ENCODE measurements at places on chromosomes 1 and 21.

DNA sequence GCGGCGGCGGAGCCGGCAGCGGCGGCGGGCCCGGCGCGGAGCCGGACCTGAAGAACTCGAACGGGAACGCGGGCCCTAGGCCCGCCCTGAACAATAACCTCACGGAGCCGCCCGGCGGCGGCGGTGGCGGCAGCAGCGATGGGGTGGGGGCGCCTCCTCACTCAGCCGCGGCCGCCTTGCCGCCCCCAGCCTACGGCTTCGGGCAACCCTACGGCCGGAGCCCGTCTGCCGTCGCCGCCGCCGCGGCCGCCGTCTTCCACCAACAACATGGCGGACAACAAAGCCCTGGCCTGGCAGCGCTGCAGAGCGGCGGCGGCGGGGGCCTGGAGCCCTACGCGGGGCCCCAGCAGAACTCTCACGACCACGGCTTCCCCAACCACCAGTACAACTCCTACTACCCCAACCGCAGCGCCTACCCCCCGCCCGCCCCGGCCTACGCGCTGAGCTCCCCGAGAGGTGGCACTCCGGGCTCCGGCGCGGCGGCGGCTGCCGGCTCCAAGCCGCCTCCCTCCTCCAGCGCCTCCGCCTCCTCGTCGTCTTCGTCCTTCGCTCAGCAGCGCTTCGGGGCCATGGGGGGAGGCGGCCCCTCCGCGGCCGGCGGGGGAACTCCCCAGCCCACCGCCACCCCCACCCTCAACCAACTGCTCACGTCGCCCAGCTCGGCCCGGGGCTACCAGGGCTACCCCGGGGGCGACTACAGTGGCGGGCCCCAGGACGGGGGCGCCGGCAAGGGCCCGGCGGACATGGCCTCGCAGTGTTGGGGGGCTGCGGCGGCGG, 1.0 kb downstream of the ARID1A start:
- DNase-seq, result peak; percentile 41

DNA sequence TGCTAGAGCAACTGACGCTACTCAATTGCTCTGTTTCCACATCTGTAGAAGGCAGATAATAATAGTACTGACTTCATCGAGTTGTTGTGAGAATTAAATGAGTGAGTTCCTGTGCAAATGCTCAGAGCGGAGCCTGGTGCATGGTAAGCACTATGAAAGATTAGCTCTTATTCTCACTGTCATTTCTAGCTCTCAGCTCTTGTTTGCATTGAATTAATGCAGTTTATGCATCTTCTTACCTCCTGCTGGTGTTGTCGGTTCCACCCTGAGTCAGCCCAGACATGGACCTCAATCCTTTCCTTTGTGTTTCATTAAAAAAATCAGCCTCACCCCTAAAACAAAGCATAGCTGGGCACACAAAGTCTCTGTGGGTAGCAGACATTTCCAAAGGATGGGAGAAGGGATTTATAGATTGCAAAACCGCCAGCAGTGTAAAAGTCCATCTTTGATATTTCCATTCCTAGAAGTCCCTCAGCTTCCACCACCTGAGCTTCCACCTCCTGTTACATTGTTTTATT, 254.4 kb upstream of the CSF3R start:
- no peak for DNase-seq

DNA sequence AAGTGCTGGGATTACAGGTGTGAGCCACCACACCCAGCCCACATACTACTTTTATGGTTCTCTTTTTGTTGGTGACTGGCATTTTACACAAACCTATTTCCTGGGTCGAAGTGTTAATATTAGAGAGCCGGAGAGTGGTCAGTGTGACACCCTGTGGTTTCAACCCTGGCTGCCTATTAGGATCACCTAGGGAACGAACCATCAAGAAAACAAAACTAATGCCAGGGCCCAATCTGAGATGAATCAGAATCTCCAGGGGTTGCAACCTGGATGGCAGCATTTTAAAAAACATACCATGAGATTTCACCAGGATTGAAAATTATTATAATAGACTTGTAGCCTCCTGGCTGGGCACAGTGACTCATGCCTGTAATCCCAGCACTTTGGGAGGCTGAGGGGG, 6.1 kb downstream of the MRPS21 start:
- no peak for DNase-seq

DNA sequence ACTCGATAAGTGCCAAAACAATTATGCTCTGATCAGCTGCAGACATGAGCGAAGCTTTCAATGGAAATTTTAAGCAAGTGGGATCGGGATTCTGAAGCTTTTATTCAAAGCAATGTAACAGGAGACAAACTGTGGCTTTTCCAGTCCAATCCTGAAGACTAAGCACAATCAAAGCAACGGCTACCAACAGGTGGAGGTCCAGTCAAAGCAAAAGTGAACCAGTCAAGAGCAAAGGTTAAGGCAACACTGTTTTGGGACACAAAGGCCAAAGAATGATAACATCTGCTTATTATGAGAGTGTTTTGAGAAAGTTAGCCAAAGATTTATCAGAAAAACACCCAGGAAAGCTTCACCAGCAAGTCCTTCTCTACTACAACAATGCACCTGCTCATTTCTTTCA, 170.1 kb downstream of the SEC16B start:
- DNase-seq, result no peak

DNA sequence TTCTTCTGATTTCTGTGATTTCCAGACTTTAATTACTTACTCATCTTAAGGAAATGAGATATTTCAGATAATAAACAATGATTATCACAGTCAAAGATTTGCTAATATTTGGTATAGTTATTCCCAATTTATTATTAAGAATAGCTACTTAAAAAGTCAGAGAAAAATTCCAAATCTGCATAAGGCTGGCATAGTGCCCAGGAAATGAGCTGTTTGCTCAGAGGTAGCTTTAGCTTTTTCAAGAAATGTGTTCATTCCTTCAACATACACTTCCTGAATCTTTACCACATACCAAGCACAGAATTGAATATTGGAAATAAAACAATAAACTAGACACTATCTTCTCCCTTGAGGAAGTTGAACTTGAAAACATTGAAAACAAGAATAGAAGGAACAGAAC, 44.3 kb upstream of the KCNK1 start:
- DNase-seq, result no peak

- no peak for DNase-seq
These were observed 23.4 kb upstream of the EPHB2 start for GRCh38 chr1:22687191-22687590.

DNA sequence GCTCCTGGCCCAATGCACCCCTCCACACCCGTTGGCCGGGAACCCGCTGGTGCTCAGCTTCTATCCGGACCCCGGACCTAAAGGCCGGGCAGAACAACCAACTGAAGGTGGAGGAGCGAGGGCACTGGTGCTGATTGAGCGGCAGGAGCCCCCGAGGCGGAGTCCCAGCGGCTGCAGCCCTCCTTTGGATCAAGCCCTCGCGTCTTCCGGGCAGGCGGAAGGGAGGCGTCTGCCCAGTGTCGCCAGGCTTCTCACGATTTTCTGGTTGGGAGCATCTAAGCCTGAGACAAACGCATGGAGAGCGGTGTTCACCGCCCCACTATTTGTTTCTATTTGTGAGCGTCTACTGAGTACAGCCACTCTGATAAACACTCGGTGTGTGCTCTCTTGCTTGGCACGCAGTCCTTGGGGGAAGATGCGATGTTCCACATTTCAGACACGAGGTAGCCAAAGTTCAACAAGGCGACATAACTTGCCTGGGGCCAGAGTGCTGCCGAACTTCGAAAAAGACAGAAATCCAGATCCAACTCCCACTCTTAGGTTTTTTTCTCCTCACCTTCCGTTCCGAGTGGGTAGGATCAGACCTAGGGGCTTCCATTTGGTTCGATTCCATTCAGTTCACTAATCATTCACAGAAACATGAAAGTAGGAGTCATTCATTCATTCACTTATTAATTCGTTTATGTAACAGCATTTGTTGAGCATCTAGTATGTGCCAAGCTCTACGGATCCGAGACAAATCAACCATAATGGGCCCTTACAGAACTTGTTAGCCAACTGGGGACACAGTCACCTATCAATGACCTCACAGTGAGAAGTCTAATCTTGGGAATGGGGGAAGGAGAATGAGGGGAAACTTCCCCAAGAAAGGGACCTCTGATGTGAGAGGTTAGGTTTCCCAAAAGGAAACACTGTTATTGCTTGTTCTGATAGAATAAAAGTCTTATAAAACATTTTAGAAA, 4.9 kb upstream of the DMRTA2 start:
- no peak for DNase-seq

DNA sequence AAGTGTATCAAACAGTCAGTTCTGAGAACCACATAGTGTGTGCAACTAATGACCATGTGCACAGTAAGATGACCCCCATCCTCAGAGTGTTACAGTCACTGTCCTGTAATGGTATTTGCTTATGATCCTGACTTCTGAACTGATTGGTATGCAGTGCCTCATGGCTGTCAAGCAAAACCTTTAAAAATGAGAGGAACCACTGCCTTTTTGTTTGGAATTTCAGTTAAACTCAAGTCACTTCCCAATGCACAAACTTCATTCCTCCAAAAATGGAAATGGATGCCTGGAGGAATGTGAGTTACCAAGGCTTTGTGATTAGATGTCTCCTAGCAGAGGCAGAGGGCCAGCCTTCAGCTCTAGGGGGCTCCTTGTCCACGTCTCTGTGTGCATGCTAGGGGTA, 10.5 kb downstream of the C1orf198 start:
- no peak for DNase-seq

- DNase-seq, result peak; percentile 72
These were observed 12.3 kb downstream of the TNFRSF1B start for GRCh38 chr1:12179111-12179519.

DNA sequence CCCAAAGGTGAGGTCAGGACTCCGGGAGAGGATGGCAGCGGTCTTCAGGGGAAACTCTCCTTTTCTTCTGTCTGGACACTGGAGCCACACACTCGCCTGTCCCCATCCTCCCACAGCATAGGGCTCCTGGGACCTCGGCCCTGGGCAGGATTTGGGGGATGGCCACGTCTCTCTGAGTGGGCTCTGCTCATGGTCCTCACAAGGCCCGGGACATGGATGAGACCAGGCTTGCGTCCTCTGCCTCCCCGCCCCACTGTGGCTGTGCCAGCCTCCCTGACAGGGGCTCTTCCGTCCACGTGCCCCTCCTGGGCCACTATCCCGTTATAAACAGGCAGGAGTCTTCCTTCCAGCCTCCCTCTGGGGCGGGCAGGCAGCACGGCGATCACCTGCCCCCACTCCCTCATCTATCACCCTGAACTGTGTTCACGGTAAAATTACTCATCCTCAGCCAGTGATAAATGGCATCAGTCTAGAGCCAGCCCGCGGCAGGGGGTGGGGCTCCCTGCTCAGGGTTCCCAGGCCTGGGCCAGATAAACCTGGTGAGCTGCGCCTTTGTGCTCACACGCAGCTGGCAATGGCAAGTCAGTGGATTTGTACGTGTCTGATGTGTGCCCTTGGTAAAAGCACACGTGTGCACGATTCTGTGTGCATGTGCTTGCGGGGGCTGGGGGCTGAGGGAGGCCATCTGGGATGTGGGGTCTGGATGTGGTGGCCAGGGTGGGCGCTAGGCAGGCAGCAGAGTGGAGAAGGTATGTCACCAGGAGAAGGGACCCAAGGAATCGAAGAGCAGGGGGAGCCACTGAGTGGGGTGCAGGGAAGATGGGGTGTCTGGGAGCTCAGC, 12.6 kb upstream of the SAMD11 start:
- no peak for DNase-seq

DNA sequence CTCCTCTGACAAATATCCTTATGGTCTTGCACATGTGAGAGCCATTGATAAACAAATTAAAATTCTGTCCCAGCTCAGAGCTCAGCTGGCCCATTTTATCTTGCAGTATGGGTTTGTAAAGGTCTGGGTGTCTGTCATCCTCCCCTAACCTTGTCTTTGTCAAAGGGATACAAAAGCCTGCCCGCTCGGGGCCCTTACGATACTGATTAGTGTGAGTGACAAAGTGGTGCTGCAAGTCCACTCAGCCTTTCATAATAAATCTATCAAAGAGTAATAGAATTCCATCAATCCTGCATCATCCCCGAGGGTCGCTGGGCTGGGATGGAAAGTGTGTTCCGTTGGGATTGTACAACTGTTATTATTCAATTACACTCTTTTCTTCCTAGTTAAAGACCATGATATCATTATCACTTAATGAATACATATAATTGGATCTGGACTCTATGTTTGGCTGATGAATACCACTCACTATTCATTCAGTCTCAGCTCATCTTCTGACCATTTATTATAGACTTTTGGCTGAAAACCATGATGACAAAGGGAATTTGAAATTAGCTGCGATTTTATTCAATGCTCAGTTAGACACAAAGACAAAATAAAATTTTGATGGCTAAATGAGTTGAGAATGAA, 122.5 kb upstream of the FOXD3 start:
- DNase-seq, result no peak

DNA sequence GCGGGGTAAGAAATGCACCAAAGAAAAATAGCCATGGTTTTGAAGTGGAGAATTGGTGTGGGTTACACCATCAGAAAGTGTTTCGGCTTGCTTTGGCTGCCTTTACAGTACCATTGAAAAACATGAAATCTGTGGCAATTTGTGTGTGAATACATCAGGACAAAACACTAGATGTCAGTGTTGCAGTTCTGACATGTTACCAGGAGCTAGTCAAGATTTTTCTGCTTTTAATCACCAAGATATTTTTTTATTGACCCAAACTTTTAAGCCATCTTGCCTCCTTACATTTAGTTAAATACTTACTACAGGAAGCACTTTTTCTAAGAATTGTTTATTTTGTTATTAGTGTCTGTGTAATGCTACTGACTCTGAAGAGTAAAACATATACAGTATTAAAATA, 14.3 kb downstream of the RRP15 start:
- no peak for DNase-seq

- DNase-seq, result no peak
These were observed 20.6 kb upstream of the BACE2 start for GRCh38 chr21:41147096-41147978.

- no peak for DNase-seq
These were observed 195.1 kb upstream of the FMN2 start for GRCh38 chr1:239896569-239896968.

DNA sequence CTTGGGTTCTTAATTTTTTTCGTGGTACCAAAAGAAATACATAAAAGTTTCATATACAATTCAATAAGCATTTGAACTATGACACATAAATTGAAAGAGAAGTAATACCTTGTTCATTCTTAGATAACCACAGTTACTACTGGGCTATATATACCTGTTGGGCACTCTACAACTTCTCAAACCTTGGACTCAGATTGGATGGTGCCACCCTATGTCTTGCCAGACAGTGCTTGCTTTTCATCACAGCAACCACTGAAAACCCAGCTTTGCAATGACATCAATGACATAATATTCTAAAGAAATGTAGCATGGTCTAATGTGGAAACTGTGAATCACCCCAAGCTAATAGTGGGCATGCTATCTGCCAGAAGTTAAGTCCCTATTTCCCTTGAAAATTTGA, 62.8 kb upstream of the DPH5 start:
- no peak for DNase-seq

GRCh38 chr1:183884526-183884925, 79.6 kb downstream of the RGL1 start:
- DNase-seq, result no peak

DNA sequence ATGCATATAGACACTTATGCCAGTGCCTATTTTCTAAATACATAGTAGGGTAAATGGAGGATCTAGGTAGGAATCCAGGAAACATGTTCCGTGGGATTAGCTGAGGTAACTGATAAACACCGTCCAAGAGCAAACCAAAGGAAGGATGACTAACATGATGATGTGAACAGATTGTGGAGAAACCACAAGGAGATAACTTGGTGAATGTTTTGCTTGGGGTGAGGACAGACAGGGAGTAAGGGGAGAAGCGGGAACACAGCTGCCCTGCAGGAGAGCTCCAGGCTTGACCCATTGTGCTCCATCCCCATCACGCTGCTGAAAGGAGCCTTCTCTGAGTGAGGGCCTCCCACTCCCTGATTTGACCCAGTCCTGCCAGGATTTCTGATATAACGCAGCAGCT, 87.0 kb upstream of the ZC3H11B start:
- no peak for DNase-seq

Measured in T-helper 2 cell (primary cell).